ENCODE measurements at places on chromosomes 6 and 20.

DNA sequence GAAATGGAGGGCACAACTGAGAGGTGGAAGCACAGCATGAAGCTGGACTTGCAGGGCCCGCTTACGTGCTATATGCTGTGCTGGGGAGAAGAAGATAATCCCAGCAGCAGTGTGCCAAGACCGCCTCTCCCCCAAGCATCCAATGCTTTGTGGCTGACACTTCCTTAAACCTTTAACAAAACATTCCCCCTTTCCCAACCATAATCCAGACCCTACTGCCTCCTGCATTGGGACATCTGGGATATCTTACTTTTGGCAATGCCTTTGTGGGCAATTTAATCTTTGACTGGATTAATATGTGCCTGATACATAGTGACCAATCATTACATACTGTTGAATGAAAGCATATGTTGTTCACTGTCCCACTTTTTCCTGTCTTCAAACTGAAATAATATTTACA is 3.1 kb upstream of the TENT5A start:
- no peak for DNase-seq

DNA sequence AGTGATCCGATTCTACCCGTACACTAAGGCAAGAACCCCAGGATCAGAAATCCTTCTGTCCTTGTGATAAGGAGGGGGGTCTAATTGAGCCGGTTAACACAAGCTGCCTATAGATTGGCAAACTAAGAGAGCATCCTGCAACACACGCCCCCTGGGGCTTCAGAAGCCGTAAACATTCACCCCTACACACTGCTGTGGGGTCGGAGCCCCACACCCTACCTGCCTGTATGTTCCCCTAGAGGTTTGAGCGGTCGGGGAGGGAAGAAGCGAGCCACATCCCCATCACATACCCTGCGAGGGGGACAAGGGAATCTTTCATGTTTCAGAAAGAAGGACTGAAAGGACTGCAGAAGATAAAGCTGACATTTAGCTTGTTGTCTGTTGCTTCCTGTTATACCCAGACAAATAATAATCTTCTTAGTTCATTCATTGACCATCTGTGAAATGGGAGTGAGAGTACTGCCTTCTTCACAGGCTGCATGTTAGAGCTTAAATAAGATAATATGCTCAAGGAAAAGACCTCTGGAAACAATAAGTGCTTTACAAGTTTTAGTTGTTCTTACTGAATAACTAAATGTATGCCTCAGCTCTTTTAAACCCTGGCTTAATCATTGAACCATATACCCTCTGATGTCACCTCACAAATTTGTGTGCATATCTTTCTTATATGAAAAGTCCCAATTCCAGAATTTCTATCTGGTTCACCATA is 74.2 kb upstream of the RNF217 start:
- no peak for DNase-seq

DNA sequence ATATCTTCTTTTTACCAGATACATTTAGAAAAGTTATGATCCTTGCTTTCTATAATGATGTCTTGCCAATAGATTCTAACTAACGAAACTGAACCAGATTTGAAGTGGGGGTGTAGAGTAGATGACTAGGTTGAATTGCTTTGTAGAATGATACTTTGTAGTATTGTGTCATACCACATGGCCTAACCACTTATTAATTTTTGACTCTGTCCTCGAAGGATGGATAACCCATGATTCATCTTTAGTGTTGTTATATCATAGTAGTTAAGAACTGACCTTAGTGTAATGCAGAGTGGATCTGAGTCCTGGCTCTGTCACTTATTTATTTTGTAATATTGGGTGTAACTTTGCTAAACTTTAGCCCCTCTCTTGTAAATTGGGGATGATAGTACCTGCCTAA is 4.5 kb downstream of the PHF3 start:
- DNase-seq = no peak

GRCh38 chr20:22414305-22414742 is 170.0 kb downstream of the FOXA2 start:
- peak; percentile 48 for DNase-seq

- no peak for DNase-seq
These were observed 165.1 kb downstream of the RALGAPA2 start for GRCh38 chr20:20547221-20547875.

GRCh38 chr6:6781873-6782227 is 193.3 kb downstream of the LY86 start:
- no peak for DNase-seq

DNA sequence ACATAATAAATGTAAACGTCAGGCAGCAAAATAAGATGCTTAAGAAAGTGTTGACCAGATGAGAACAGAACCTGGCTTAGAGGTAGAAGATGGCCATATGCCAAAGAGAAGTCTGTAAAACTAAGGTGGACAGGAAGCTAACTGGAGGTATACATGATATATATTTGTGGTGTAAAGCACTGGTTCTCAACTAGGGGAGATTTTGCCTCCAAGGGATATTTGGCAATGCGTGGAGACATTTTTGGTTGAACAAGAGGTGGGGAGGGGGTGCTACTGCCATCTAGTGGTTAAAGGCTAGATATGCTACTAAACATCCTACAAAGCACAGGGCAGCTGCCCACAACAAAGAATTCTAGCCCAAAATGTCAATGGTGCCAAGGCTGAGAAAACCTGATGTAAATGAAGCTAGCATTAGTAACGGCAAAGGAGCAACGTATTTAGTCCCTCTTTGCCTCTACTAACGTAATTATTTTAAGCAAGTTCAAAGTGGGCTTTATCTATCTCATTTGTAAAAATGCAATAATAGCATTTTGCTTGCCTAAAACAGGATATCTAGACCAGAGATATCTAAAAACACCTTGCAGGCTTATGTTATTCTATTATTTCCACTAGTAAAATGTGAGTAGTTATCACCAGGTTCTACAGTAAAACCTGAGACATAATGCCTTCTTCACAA is 182.6 kb downstream of the RNGTT start:
- peak; percentile 58 for DNase-seq

DNA sequence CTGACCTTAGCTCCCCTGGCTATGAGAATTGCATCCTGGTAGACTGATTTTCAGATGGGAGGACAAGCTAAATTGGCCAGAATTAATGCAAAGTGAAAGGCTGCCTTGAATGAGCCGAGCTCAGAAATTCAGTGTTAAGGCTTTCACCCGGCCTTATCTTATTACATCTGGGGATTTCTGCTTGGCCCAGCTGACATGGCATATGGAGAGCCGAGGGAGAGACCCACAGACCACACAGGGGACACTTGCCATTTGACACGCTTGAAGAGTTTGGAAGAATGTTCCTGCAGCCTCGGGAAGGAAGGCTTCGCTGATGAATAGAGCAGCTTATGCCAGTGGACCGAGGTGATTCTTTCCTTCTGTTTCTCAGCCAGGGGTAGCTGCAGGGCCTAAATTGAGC is 9.0 kb downstream of the MOCS3 start:
- no peak for DNase-seq

DNA sequence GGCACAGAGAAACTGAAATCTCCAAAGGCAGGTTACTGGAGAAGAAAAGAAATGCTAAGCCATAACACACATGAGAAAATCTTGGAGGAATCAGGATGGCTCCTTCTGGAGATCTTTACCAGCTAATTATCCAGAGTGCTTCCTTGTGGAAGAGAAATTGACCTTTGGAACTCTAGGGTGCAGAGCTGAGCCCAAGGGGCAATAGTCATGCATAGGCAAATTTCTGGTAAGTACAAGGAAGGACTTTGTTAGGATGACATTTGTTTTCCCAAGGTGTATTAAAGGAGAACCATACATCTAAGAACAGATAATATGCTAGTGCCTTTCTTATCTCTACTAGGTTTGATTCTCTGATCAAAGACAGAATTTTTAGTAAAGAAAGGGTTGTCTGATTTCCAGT is 670.6 kb downstream of the DHX35 start:
- no peak for DNase-seq

- peak; percentile 36 for DNase-seq
These were observed 26.6 kb upstream of the MYT1 start for GRCh38 chr20:64137598-64138031.

DNA sequence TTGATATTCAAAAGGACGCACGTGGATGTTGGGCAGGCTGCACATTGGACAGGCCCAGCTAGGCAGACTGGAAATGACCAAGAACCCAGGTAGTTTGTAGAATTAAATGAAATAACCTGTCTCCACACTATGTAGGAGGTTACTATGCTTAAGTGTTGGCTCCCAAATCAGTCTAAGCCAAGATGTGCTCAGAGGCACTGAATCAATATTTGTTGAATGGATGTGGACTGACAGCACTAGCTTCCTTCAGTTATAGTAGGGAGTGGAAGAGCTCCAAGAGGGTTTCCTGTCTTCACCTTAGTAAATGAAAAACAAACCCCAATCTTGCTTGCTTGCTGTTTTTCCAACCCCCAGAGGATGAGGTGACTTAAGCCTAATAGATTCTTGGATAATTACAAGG is 180.5 kb downstream of the JARID2 start:
- no peak for DNase-seq

DNA sequence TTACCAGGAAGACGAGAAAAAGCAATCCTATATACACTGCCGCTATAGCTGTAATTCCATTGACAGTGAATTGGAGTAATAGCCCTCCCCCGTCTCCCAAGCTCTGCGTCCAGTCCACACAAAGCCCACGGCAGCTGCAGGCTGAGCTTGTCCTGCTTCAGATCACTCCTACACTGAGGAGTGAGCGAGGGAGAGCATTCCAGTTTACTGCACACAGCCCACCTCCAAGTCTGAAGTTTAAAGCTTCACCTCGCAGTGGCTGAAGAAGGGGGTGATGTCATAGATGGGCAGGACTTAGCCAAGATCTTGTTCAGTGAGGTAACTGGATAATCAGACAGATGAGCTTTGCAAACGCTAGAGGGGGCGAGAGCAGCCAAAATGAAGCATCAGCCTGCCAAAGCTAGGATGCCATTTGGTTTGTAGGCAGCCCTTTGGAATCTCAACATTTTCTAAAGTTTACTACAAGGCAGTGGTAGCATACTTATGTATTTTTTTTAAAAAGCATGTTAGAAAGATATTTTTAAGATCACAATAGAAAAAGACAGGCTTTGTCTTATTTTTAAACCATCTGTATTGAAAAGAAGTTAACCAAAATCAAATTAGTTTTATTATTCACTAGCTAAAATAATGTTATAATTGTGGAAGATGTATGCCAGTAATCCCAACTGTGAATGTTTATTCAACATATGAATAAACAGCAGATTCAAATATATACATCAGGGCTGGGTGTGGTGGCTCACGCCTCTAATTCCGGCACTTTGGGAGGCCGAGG is at the start of gene FLRT3:
Gene FLRT3 (minus strand): TSS at position 213 of the 772 bp plus-strand sequence. CDS start 10,106 bp downstream, outside the sequence.
- peak; percentile 74 for DNase-seq

GRCh38 chr6:39339096-39339867 is 16.8 kb upstream of the KCNK16 start:
- no peak for DNase-seq

GRCh38 chr6:30135147-30135546 is 793 bp upstream of the TRIM40 start:
- no peak for DNase-seq

GRCh38 chr6:42241915-42242314 is 24.3 kb upstream of the MRPS10 start:
- no peak for DNase-seq

DNA sequence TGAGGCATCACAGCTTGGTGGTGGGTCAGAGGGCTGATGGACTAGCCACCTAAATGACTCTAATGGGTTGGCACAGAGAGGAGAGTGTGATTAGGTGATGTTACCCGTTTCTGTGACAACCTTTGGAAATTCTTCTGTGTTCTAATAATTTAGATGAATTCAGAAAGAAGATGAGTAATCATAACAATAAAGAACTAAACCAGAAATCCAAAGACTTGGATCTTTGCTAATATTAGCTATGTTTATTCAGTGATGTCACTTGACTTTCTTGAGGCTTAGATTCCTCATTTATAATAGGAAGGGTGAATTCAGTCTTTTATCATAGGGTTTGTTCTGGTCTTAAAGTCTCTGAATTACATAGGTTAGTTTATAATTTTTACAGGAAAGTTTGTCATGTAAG is 19.9 kb downstream of the CRYBG1 start:
- DNase-seq = no peak

Measured in SJSA1 (cell line).